Right ventricle myocardium superior (tissue), 1 donor: ENCODE measurements at places on chromosomes 3 and 15. TPM values are rescaled to one million over a fixed set of nuclear protein-coding genes. Genes with fewer than 3 reads are reported as not detected.

The BUB1B gene
- total RNA-seq = 1.3 TPM

The PLCB2 gene
- total RNA-seq = 7.7 TPM

The TNFAIP8L3 gene
- total RNA-seq = 6.5 TPM

The CLEC3B gene
- 78.6 TPM for total RNA-seq

DNA sequence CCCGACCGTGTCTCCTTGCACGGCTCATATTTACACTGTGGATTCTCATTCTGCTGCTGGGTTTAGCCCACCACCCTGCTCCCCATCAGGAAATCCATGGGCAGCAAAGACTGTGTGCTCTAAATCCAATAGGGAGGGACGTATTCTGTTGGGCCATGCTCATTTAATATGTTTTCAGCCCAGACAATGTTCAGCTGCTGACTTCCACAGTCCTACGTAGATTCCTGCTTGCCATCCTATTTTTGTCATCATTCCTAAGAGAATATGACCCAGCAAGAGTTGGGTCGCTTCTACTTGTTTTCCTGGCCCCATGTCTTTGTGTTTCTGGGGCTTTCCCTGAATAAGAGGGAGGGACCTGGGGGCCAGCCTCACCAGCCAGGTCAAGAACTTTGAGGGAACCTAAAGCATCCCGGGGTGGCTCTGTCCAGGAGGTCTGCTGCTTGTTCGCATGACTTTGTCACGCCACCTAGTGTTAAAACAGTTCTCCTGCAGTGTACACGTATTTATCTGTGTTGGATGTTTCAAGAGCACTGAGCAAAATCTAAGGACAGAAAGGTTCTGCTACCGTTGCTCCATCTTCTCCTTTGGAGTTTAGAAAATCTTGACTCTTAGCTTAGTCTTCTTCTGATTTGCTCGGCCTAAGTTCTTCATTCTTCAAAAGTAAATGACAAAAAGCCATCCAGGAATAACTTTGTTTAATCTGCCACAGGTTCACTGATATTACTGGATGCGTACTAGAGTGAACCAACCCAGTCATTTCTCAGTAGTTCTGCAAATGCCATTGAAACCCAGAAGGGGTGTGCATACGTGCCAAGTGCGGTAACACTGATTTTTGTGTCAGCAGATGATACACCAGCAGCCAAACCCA is 79.8 kb upstream of the NR2E3 start:
- DNase-seq = no peak

GRCh38 chr3:175977968-175978752 is 1119.0 kb downstream of the NAALADL2 start:
- DNase-seq = no peak

DNA sequence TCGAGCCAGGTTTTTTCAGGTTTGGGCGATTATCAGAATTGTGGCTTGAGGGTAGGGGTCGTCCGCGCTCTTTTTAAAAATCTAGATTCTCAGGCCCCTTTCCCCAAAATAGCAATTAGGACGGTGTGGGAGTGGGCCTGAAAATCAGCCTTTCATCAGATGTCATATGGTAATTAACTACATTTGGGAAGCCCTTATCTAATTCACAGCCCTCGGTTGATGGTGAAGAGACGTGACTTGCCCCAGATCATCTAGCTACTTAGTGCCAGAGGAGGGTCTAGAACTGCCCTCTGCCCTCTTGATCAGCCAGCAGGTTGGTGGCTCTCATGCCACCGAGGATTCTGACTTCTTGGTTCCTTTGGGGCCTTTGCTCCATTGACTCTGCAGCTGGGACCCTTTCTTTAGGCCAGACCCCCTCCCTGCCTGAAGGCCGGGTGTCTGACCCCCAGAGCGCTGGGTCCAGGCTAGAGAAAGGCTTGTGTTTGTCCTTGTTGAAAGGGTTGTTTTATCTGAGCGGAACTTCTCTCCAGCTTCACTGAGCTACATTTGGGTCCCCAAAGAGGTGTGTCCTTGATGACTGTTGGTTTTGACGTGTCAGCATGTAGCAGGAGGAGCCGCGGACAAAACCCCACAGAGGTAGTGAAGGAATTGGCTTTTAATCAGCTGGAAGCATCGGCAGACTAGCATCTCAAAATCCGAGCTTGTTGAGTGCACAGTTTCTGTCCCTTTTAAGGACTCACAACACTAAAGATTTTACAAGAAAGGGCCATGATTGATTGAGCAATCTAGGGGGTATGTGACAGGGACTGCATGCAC is 857 bp downstream of the AEN start:
- no peak for DNase-seq

- DNase-seq = no peak
Measured at GRCh38 chr3:78046566-78046965, 1006.7 kb downstream of the ROBO2 start.

DNA sequence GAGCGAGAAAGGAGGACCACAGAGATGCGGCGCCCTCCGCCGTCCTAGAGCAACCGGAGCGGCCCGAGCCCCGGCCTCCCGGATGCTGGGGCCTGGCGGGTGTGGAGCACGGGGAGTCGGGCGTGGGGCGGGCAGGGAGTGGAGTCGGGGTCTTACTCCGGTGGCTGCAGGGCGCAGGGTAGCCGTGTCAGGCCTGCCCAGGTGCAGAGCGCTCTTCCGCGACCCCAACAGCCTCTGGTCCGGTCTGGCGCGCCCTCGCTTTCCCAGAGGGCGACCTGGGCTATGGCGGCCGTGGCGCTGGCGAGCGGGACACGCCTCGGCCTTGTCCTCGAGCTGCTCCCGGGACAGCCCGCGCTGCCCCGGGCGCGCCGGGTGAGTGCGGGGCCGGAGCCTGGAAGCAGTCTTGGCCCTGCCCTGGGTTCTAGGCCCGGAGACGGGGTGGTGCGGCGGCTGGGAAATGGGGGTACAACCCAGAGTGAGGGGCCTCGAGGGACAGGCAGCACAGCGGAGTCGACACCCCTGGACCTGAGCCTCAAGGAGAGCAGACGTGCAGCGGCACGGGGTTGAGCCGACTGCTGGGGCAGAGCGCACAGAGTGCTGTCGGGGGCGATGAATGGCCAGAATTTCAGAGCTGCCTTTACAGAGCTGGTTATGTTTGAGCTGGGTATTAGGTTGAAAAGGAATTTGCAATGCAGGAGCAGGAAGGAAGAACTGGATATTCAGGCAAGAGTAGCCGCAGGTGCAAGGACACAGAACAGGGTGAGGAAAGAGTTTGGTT is at the start of gene ZNF662:
Gene ZNF662, plus strand, starts transcription at position 73 of the 778 bp plus-strand sequence. CDS start 1,973 bp downstream, outside the sequence.
- DNase-seq = peak; percentile 71

DNA sequence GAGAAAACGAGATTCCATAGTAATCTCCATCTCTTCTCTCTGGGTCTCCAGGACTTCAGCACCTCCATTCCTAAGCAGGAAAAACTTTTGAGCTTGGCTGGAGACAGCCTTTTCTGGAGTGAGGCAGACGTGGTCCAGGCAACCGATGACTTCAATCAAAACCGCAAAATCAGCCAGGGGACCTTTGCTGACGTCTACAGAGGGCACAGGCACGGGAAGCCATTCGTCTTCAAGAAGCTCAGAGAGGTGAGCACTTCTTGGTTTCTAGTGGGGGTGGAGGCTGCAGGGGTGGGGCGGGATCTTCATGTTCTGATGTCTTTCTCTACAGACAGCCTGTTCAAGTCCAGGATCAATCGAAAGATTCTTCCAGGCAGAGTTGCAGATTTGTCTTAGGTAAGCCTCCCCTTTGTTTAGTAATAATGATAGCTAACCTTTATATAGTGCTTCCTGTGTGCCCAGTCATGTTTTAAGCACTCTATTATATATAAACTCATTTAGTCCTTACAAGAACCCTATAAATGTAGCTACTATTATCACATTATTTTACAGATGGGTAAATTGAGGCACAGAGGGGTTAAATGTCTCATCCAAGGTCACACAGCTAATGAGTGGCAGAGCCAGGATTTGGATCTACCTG is 35.0 kb upstream of the TATDN2 start:
- DNase-seq = no peak

DNA sequence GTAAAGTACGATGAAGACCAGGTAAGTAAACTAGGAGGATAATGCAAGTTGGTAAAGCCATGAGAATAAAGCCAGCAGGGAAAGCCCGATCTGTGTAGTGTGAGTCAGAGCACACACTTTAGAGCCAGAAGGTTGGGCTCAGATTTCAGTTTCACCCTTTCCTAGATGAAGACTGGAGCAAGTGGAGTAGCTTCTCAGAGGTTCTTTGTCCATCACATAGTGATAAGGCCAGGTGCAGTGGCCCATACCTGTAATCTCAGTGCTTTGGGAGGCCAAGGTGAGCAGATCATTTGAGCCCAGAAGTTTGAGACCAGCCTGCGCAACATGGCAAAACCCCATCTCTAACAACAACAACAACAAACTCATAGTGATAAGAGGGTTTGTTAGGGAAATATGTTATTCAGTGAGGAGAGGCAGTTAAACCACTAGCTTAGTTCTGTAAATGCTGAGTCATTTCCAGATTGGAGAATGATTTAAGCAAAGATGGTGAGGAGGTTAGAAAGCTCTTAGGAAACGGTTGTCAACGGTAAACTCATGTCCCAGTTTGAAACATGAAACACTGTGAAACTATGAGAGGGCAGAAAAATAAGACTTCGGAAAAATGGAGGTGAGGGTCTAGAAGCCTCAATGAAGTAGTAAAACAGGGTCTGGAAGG is 39.0 kb downstream of the IL12A start:
- no peak for DNase-seq

DNA sequence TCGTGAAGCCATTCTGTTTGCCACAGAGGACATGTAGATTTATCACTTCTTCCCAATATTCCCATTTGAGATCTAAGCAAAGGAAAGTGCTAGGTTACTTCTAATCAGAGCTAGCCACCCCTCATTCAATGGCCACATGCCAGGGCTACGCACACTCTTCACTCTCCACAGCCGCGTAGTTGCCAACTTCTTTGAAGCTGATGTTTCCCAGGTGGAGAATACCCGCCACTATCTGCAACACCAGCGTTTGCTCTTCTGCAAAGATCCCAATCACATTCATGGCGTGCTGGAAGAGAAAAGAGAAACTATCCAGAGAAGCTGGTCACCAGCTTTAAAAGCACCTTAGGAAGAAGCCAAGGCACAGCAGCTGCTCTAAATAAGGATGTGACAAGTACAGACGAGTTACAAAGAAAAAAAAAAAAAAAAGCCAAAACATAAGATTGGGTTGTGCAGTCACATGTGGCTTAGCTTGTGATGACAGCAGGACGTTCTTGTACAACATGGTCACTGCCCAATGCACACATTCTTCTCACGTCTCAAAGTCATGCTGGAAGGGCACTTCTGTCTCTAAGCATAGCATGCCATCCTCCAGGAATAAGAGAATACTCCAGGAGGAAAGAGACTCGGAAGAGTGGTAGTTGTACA is 16.4 kb downstream of the LDHAL6B start:
- no peak for DNase-seq

DNA sequence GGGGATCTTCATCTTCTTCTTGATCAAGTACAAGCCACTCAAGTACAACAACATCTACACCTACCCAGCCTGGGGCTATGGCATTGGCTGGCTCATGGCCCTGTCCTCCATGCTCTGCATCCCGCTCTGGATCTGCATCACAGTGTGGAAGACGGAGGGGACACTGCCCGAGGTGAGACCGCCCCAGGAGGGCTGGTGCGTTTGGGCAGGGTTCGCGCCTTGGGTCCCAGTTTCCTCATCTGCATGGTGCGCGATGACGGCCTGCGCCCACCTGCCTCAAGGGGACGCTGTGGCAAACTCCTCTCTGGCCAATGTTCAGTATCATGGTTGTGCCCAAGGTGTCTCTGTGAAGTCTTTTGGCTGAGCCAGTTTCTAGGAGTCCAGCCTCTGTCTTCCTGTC is 57.5 kb upstream of the SLC6A1 start:
- DNase-seq = no peak

GRCh38 chr3:134752761-134753461 is 42.1 kb upstream of the EPHB1 start:
- DNase-seq = no peak

- DNase-seq = peak; percentile 85
Measured at GRCh38 chr3:195895861-195896360, 12.4 kb downstream of the TNK2 start.

DNA sequence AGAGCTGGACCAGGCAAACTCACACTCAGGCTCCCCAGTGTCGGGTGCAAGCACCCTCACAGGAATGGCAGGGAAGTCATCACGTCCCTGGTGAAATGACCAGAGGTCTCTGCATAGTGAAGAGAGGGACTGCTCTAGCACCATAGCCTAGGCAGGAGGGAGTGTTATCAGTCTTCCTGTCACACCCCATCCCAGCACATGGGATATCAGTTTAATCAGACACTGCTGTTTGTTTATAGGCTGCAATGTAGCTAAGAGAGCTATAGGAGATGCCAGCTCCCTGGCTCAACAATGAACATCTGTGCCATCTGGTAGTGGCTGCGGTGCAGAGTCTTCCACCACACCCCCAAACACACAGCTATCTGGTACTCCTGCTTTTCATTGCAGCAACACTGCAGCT is 776.6 kb downstream of the ZNF385D start:
- DNase-seq = no peak

GRCh38 chr3:38522002-38522401 is 25.9 kb downstream of the EXOG start:
- DNase-seq = no peak

DNA sequence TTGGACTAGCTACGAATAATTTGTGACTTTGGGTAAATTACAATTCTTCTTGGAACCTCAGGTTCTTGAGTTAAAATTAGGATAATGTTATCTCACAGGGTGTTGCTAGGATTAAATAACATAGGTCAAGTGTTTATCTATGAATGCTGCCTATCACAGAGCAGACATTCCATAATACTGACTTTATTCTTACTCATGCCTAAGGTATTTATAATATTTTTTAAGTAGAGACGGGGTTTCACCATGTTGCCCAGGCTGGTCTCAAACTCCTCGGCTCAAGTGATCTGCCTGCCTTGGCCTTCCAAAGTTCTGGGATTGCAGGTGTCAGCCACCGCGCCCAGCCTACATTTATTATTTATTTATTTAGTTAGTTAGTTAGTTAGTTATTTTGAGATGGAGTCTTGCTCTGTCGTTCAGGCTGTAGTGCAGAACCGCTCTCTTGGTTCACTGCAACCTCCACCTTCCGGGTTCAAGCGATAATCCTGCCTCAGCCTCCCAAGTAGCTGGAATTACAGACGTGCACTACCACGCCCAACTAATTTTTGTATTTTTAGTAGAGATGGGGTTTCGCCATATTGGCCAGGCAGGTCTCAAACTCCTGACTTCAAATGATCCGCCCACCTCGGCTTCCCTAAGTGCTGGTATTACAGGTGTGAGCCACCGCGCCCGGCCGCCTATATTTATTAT is 741 bp upstream of the ZNF106 start:
- DNase-seq = no peak

DNA sequence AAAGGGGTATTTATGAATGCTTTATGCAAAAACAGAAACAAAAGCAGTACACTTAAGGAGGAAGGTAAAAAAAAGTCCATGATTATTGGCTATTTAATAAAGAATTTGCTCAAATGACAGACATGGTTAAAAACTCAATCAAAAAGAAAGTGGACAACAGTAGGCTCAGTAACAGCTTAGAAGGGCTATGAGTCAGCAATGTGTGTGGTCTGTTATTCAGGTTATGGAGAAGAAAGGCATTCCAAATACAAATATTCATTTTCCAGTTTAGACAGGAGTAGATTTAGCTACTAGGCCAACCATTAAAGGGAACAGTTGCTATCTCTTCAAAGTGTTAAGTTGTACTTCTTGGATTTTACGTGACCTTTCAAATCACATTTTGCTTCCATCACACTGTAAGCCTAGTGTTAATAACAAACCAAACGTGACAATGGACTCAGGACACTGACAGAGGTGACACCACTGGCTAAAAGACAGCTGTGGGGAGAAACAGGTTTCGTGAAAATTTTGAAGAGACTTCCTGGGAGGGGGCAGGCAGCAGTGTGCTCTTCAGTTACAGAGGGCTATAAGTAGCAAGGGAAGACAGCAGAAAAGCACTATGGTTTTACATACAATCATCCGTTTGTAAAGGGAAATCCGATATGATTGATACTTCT is 41.7 kb upstream of the MYO5C start:
- no peak for DNase-seq

GRCh38 chr3:176954517-176954916 is 242.8 kb downstream of the TBL1XR1 start:
- DNase-seq = no peak
